ENCODE measurements at places on chromosomes 16 and 17. TPM values are rescaled to one million over a fixed set of nuclear protein-coding genes. Genes with fewer than 3 reads are reported as not detected.

DNA sequence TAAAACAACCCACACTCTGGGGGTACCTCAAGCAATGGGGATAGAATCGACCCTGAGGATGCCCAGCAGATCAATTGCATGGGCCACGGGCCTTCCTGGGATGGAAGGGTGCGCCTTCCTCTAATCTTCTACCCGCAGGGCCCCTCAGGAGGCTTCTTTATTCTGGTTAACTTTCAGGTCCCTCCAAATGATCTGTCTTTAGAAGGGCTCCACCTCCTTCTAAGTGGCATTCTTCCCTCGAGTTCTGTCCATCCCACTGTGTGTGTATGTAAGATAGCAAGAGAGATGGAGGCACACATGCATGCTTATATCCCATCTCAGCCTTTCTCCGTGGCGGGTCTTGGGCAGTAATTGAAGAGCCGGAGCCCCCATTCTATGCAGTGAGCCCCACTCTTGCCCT lies 125.7 kb downstream of the MRM1 start:
- no peak for DNase-seq

GRCh38 chr17:6924208-6924607 lies 71.6 kb upstream of the ALOX12 start:
- peak; percentile 20 for DNase-seq

G6PC3 gene
- 9.5 TPM for total RNA-seq

ABCC12 gene
- not detected for total RNA-seq

ADPRM gene
- total RNA-seq = 9.3 TPM

STX8 gene
- total RNA-seq = 59.3 TPM

DNA sequence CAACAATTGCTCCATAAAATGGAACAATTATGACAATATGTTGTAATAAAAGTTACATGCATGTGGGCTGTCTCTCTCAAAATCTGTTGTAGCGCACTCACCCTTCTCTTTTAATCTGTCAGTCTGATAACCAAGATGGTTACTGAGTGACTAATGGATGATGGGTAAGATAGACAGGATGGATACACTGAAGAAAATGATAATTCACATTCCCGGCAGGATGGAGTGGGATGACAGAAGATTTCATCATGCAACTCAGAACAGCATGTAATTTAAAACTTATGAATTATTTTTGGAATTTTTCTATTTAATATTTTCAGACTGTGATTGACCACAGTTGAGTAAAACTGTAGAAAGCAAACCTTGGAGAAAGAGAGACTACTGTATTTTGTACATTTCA lies 30.5 kb downstream of the CDH13 start:
- DNase-seq = peak; percentile 84

DNA sequence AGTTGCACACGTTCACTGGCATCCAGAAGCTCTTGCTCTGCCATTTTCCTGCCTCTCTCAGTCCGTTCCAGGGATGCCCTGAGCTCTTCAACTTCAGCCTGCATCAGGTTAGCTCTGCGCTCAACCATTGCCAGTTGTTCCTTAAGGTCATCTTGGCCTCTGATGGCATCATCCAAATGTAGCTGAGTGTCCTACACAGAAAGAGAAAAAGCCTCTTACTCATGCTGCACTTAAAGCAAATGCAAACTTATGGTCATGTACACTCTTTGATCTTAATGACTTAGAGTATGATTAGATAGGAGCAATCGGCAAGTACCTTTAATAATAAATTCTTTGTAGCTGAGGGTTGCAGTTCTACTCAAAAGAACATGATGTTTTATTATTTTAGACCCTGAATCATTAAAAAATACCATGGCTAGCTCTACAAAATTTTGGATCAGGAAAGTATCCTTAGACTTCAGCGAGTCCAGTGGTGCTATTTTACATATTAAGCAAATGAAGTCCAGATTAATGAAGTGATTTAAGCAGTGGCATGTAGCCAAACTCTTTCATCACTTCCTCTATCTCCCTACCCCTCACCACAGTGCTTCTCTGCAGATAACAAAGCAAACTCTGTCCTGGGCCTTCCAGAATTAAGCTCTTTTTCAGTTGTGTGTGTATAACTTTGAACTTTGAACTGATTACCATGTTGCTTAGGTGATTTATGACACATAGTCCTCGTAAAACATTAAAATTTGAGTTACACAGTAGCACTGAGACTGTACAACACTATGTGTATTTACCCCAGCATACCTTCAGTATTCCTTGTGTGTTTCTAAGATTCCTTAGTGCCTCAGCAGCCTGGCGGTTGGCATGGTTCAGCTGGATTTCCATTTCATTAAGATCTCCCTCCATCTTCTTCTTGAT lies 22.1 kb downstream of the MYH4 start:
- DNase-seq = no peak

- no peak for DNase-seq
Observed at GRCh38 chr17:56908001-56908542, 5.8 kb downstream of the TRIM25 start.

DNA sequence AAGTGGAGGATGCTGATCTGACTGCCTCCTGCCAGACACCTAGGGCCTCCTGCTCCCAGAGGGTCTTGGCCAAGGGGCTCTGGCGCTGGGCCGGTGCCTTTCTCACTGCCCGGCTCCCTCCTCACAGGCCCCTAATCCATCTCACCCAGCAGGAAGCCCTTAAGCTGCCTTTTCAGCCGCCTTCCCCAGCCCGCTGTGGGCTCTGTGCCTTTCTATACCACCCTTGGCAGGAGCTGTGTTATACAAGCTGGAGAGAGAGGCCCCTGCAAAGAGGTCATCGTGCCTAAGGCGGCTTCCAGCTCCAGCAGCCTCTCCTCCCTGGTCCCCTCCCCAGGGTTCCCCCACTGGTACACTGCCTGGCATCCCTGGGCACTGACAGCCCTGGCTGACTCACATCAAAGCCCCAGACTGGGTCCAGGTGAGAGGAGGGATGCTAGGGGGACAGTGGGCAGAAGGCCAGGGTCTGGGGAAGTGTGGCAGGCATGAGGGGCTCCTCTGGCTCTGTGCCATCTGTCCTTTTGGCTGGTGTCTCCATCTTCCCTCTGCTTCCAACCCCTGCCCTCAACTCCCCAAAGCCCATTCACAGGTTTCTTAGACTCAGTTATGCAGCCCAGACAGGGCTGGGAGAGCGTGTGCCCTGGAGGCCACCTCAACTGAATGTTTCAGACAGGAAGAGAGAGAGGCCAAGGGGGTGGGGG lies 15.3 kb upstream of the FZD2 start:
- no peak for DNase-seq

CCL8 gene
- total RNA-seq = not detected

SLC22A31 gene
- total RNA-seq = not detected

GRCh38 chr16:59341368-59341767 lies 607.3 kb upstream of the GOT2 start:
- DNase-seq = no peak

DNA sequence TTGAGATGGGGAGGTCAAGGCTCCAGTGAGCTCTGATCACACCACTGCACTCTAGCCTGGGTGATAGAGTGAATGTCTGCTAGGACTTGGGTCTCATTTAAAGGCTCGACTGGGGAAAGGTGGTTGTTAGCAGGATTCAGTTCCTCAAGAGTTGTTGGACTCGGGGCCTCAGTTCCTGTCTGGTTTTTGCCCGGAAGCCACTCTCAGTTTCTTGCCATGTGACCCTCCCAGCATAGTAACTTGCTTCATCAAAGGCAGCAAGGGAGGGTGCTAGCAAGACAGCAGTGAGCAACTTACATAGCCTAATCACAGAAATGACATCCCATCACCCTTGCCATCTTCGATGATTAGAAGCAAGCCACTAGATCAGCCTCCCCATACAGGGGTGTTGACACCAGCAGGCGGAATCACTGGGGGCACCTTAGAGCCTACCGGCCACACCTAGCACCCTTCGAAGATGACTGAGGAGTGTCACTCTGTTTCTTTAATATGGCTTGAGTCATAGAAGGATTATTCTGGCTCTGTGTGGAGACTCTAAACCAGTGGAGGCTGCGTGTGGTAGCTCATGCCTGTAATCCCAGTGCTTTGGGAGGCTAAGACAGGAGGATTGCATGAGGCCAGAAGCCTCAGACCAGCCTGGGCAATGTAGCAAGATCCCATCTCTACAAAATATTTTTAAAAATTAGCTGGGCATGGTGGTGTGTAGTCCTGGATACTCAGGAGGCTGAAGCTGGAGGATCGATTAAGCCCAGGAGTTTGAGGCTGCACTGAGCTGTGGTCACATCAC lies 13.2 kb upstream of the SCNN1B start:
- no peak for DNase-seq

- DNase-seq = no peak
Observed at GRCh38 chr17:45759761-45760160, 24.4 kb upstream of the CRHR1 start.

PMFBP1 gene
- 0.33 TPM for total RNA-seq

STH gene
- not detected for total RNA-seq

PTX4 gene
- total RNA-seq = not detected

- no peak for DNase-seq
Observed at GRCh38 chr16:57935904-57936303, 35.0 kb downstream of the CNGB1 start.

DNA sequence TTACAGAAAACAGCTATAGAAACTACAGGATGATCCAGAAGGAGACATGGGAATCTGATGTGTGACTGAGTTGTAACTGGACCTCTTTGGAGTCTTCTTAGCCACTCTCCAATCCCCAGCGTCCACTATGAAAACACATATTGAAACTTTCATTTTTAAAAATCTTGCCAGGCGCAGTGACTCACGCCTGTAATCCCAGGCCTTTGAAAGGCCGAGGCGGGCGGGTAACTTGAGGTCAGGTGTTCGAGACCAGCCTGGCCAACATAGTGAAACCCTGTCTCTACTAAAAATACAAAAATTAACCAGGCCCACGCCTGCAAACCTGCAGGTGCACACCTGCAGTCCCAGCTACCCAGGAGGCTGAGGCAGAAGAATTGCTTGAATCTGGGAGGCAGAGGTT lies 53.3 kb downstream of the HIC1 start:
- no peak for DNase-seq

GRCh38 chr16:87344931-87345631 lies 27.9 kb upstream of the C16orf95 start:
- peak; percentile 20 for DNase-seq

GRCh38 chr17:38658741-38659345 lies 15.9 kb downstream of the EPOP start:
- DNase-seq = no peak

DNA sequence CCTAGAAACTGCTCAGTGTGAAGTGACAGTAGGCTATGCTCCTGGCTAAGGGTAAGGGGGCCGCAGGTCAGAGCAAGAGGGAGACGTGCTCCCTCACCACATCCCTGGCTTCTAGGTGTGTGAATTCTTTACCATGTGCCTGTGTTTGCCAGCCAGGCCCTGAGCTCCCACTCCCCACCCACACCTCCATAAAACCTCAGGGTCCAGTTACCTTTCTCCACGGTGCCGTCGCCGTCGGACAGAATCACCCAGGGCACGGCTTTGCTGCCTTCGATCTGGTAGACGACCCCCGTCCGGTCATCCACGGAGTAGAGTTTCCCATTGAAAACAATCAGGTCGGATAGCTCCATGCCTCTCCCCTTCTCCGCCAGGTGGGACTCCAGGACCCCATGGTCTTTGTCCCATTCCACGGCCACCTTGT lies 12.8 kb downstream of the CANT1 start:
- DNase-seq = no peak

- DNase-seq = no peak
Observed at GRCh38 chr17:75288770-75289114, 491 bp downstream of the SLC25A19 start.
